ENCODE measurements at places on chromosomes 16 and 17.

DNA sequence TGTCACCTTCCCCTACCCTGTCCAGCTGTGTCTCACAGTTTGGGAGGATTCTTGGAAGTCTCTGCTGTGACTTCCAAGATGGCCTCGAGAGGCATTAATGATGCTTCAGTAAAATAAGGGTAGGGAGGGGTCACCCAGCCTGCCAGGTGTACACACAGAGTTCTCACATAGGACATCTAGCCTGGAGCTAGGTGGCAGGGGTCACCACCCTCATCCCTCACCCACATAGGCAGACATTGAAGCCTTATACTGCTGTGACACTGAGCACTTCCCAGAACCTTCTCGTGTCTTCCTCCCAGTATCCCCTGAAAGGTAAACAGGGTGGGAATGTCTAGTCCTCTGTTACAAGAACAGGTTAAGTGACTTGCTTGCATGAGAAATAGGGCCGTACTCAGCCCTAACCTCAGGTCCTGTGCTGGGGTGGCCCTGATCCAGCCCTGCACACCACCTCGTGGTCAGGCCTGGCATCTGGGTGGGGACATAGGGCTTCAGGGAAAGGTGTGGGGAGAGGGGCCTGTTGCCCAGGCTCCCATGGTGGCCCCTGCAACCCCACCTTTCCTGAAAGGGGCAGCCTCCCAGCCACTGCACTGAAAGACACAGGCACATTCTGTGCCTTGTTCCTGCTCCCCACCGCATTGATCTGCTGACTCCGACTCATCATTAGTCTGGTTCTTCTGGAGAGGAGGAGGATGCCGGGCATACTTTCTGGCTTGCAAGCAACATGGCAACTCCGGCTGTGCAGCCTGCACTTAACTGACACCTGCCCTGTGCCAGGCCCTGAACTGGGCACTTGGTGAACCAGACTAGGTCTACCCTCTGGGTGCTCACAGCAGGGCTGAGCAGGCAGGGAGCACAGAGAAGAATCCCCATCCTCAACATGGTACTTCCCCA is 3.6 kb upstream of the MMP15 start:
- no peak for DNase-seq

DNA sequence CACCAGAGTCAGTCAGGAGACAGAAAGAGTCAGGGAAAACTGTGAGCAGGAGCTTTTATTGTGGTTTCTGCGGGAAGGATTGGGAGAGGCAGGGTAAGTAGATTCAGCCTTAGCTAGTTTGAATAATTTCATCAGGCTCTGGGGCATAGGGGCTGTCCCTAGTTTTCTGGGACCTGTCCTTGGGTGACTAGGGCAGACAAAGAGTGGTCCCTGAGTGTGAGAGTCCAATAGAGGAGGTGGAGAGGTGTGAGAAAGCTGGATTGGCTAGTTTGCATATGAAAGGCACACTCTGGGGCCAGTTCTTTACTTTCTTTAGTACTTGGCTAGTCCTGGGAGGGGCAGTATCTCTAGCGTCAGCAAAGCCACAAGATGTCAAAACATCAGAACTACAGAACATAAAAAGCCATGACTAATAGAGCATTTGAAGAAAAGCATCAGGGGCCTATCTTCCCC is 255.6 kb downstream of the HS3ST3A1 start:
- DNase-seq = no peak

DNA sequence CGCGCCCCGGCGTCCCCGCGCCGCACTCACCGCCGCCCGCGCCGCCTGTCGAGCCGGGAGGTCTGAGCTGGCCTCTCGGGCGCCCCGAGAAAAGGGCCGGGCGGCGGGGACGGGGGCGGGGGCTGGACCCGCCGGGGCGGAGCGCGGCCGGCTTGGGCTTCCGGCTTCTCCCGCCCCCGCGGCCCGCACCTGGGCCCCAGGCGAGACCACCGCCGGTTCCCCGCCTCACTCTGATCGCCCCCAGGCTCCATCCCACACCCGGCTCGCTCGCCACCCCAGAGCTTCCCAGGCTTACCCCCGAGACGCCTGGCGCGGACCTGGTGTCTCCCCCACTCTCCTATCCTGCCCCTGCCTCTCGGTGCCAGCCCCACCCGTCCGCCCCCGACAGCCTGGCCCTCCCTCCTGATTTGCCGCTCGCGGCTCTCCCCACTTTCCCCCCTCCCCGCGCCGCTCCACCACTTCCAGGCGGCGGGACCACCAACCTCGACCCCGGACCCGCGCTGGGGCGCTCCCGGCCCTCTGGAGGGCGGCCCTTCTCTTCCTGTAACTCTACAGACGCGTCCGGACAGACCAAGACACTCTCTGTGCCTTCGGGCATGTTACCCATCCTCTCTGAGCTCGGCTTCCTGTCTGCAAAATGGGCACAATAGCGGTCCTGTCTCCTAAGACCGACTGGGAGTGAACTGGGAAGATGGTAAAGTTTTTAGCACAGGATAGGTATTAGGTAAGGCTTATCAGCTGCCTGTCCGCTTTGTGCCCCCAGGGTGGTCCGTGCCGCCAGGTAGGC is at the start of gene LITAF:
Gene LITAF, minus strand, starts transcription at position 64 of the 787 bp plus-strand sequence. CDS start 30,189 bp downstream, outside the sequence.
- peak; percentile 72 for DNase-seq

DNA sequence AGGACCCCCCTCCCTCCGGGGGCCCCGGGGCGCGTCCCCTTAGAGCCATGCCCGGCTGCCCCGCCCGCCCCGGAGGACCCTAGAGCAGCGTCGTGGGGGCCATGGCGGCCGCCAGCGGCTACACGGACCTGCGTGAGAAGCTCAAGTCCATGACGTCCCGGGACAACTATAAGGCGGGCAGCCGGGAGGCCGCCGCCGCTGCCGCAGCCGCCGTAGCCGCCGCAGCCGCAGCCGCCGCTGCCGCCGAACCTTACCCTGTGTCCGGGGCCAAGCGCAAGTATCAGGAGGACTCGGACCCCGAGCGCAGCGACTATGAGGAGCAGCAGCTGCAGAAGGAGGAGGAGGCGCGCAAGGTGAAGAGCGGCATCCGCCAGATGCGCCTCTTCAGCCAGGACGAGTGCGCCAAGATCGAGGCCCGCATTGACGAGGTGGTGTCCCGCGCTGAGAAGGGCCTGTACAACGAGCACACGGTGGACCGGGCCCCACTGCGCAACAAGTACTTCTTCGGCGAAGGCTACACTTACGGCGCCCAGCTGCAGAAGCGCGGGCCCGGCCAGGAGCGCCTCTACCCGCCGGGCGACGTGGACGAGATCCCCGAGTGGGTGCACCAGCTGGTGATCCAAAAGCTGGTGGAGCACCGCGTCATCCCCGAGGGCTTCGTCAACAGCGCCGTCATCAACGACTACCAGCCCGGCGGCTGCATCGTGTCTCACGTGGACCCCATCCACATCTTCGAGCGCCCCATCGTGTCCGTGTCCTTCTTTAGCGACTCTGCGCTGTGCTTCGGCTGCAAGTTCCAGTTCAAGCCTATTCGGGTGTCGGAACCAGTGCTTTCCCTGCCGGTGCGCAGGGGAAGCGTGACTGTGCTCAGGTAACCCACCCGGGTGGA is 759 bp downstream of the ALKBH5 start:
- DNase-seq = peak; percentile 56

- no peak for DNase-seq
Observed at GRCh38 chr16:57742543-57742942, 7.0 kb downstream of the KATNB1 start.

DNA sequence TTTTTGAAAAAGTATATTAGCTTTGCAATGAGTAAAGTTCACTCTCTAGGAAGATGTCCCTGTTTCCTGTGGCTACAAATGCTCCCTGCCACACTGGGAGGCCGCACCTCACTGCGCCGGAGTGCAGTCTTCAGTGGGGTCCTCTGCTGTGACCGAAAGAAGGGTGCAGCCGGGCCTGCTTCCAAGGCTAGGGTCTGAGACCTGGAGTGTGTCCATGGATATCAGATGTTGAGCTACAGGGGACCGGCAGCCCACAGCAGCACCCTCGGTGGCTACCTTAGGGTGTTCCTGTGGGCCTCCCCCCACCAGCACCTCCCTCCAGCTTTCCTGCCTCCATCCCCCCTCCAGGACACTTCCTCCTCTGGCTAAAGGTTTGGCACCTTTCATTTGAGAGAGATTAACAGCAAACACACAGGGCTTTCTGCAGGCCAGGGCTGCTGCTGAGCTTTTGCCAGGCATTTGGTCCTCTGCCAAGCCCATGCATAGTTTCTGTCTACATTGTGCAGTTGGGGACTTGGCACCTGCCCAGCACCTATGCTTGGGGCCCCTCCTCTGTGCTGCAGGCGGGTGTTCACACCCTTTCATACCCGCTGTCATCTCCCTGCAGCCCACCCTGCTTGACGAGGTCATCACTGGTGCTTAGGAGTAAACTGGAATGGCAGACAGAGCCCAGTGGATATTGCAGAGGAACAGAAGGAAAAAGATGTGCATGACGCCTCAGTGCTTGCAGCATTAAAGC is 33.8 kb upstream of the CRISPLD2 start:
- DNase-seq = peak; percentile 65

DNA sequence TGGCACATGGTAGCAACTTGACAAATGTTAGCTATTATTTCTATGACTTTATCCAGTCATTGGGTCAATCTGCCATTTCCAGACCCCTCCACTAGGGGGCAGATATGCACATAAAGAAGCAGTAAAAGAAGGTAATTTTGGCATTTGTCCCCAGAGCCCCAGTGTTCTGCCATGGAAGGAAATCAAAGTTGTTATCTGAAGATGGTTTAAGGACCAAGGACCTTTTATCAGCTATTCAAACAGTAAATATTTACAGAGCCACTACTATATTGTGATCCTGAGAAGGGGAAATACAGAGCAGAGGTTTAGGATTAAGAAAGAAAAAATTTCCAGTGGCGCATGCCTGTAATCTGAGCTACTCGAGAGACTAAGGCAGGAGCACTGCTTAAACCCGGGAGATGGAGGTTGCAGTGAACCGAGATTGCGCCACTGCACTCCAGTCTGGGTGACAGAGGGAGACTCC is 20.0 kb downstream of the TRAF4 start:
- peak; percentile 87 for DNase-seq

DNA sequence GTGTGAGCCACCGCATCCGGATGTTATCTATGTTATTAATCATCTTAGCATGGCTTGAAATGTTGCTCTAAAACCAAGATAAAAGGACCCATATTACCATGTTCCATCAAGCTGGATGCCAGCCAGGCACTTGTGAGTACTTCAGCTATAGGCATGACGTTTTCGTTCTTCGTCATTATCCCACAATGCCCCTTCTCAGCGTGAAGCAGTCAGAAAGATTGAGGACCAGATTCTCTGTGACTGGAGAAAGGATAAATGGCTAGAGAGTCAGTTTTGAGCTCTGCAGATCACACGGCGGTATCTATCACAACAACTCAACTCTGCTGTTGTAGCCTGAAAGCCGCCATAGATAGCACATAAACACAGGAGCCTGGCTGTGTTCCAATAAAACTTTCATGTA is 29.8 kb upstream of the LCMT1 start:
- DNase-seq = no peak

- DNase-seq = no peak
Observed at GRCh38 chr16:54633943-54634362, 296.7 kb upstream of the IRX5 start.

DNA sequence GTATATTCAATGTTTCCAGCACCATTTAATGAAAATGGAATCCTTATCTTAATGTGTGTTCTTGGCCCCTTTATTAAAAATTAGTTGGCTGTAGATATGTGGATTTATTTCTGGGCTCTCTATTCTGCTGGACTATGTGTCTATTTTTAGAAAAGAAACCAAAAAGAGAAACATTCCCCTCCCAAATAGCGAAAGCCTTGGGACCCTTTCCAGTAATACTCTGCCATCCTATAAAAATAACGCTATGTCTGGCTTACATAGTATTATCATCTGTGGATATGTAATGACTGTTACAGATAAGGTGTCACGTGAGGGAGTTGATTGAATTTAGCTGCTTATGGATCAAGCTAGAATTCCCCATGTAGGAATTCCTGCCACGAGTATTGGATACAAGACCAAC is 279.3 kb upstream of the KIF2B start:
- no peak for DNase-seq

DNA sequence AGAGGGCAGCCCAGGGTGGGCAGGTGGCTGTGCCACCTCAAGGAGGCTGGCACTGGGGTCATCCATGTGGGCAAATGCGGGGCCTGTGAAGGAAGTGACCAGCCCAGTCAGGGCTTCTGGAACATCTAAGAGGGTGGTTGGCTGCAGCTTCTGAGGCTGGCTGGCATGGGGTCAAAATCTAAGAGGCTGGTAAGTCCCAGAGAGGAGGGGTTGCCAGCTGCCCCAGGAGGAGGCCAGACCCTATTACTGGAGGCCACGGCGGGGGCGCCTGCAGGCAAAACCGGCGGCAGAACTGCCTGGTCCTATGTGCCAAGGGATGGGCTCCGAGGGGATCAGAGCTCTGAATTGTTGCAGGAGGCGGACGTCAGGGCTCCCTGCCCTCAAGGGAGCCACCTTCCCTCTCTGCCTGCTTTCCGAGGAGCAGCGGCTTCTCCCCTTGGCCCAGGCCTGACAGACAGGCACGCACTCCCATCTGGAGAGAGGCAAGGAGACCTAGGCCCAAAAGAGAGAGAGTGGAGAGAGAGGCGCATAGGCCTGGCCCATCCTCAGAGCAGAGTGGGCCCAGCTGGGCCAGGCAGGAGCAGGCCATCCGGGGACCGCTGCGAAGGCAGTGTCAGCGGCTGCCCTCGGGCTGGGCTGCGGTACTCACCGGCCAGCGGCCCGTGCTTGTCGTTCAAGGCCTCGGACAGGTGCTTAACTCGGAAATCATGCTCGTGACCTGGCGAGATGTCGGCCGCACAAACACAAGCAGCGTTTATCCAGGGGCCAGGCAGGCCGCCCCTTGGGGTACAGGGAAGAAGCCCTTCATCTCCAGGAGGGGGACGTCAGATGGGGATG is 10.9 kb downstream of the ZACN start:
- no peak for DNase-seq

DNA sequence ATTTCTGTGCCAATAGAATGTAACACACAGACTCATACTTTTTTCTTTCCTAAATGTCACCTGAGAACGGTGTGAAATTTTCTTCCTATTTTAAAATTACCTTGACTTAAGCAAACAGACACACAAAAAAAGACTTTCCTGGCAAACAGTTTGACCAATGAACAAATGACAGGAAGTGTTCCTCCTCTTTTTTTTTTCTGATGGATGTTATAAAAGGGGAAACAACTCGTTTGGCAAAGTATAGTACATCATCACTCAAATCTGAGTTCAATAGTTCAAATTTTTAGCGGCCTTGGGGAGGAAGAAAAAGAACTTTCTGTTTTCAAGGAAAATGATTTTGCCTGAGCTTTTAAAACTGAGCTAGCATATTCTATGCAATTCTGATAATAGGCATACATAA is 19.8 kb downstream of the HS3ST3A1 start:
- DNase-seq = no peak

DNA sequence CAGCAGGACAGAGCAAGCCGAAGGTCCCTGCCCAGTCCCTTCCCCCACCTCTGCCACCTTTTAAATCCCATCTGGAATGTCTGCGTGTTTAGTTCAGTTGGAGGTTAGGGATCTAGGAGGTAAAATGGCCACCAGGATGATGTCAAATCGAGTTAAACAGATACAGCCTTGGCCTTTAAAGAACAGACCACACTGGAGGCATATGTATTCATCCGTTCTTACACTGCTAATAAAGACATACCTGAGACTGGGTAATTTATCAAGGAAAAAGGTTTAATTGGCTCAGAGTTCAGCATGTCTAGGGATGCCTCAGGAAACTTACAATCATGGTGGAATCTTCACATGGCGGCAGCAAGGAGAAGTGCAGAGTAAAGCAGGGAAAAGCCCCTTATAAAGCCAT is 167.8 kb upstream of the CACNG5 start:
- no peak for DNase-seq

GRCh38 chr16:83441517-83441916 is 366.3 kb upstream of the HSBP1 start:
- DNase-seq = no peak

GRCh38 chr17:67514998-67515397 is 137.9 kb downstream of the PITPNC1 start:
- no peak for DNase-seq

- DNase-seq = no peak
Observed at GRCh38 chr16:49844359-49844758, 11.6 kb downstream of the ZNF423 start.
